CD4-positive, alpha-beta T cell treated with Interleukin-6 at 100 ng/mL for 8 hours (primary cell): ENCODE measurements at places on chromosomes 5 and 9.

- no peak for DNase-seq
These were observed 437.0 kb upstream of the TRPC7 start for GRCh38 chr5:136802383-136802782.

DNA sequence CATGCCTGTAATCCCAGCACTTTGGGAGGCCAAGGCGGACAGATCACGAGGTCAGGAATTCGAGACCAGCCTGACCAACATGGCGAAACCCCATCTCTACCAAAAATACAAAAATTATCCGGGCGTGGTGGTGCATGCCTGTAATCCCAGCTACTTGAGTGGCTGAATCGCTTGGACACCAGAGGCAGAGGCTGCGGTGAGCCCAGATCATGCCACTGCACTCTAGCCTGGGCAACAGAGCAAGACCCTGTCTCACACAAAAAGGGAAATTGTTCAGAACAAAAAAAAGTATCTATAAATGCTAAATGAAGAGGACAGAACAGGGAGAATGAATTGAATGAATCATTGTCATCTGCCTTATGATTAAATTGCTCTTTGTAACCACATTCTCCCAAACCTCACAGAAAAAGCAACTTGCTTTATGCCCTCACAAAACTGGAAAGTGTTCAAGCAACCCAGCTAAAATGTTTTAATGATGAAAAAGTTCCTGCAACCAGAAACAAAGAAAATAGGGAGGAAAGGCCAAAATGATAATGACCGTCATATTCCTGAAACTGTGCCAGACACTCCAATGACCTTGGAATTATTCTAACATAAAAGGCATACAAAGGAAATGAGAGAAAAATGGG lies 83.7 kb downstream of the SERINC5 start:
- DNase-seq: no peak

DNA sequence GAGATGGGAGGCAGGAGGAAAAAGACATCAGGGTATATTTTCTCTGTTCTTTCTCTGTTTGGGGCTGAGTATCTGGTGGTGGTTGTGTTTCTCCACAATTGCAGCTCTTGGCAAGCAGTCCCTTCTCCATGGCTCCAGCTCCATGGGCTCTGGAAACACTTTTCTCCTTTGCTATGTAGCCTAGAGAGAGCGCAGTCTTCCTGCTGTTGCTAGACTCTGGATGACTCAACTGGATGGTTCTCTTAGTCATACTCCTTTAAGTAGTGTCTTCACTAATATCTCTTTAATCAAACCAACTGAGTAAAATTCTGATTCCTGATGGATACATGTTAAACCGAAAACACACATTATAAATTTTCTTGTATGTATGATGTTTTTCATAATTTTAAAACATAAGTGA lies 3.3 kb upstream of the PLGRKT start:
- DNase-seq: no peak

DNA sequence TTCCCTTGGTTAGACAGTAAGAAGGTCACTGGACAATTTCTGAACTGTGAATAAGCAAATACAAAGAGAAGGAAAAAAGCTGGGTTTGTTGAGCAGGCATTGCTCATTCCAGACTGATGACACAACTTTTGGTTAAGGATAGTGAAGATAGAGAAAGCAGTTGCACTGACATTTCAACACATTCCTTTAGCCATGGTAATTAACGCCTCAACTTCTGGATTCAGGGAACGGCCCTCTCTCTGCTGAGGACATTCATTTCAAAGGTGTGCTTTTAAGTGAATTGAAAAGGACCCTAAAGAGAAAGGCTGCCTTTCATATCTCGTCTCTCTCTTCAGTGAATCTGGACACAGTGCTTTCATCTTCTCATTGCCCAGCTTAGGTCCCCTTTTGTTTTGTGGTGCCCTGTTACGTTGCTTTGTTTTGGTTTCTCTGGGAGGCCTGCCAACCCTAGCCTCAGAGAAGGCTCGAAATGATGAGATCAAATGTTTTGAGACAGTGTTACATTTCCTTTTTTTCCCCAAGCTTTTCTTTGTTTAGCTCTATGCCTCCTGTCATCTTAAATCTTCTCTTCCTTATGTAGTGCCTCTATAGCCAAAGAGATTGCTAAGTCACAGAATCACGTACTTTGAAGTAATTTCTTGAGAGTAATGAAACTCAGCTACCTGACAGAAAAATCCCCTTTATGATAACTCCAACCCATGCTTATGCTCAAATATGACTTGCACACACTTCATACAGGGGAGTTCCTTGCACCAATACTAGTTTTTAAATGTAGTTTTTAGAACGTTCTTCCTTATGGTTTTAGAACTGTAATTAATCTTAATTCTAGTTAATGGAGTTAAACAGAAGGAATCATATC lies 94.4 kb upstream of the IFNE start:
- peak; percentile 44 for DNase-seq

- no peak for DNase-seq
These were observed 4.3 kb upstream of the MTMR12 start for GRCh38 chr5:32317041-32317440.
